Brain microvascular endothelial cell (primary cell): ENCODE measurements at places on chromosomes 12 and 14.
A peak's percentile ranks its signal among the peaks of the same experiment; 100 is the strongest.

DNA sequence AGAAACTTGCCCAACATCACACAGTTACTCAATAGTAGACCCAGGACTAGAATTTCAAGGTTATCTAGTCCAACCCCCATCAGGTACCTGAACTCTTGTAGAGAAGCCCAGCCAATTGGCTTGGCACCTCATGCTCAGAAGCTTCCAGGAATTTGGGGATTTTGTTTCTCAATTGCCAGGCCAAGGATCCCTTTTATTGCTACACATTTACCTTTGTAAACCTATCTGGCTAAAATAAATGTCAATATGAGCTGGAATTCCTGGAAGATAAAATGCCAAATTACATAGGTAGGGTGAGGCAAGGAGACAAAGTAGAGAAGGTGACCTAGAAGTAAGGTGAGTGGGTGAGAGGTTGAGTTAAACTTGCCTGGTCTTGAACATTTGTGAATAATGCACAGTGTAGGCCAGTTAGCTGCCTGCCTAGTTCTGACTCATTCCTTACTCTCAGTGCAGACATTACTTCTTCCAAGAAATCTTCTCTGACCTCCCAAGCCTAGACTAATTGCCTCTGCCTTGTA is 36.3 kb downstream of the SDR9C7 start:
- no peak for DNase-seq

DNA sequence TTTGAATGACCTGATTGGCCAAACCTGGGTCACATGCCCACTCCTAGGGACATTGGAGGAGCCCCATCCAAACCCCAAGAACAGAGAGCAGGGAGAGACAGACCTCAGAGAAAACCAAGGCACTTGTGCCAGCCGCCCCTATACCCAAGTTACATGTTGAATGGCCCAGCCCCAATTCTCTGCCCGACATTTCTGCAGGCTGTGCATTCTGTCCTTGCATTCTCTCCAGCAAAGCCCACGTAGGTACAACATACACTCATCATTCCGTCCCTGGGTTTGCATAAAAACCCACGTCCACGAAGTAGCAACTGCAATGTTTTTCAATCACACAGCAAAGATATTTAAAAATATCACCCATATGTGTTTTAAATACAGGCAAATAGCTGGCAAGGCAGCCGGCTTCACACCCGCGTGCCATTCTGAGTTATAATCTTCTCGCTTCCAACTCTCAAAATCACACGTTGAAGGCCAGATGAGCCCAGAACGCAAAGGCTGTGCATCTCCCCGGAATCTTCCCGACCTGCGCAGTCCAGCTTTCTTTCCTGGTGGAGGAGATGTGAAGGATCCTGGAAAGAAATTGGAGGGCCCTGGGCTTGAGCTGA is 91.7 kb upstream of the MYL2 start:
- DNase-seq: no peak

- no peak for DNase-seq
Observed at GRCh38 chr14:74859757-74860552, 16.0 kb downstream of the PROX2 start.

GRCh38 chr12:39467432-39467870 is 24.5 kb upstream of the KIF21A start:
- DNase-seq: no peak

DNA sequence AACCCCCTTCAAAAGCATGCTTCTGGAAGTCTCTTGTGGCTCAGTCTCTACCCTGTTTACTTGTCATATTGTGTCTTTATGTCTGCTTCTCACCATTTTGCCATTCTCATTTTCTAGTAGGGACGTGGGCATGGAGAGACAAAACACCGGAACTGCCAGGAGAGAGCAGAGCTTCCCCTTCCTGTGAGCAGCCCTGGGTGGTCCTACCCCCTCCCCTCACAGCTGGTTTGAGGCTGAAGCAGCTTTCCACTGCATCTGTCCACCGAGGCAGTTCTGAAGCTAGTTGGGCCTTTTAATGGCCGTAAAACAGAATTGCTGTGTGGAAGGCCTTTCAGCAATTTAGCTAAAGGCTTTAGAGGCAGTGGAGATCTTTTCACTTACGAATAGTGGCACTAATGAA is 77.0 kb downstream of the PELI2 start:
- DNase-seq: no peak

GRCh38 chr12:122946690-122947341 is 19.4 kb downstream of the ABCB9 start:
- DNase-seq: peak; percentile 99

DNA sequence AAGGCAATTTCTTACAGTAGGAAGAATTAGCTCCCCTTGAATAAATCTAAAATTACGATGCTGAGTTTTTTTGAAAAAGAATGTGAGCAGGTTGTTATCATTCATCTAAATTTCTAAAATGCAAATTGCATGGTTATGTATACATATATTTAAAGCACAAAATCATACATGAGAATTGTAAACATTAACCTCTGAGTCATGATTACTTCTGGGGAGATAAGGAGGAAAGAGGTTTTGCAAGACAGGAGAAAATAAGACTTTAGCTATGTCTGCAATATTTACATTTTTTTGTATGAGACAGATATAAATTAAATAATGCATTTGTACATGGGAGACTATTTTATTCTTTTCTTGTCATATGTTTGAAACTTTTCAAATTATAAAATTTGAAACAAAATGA is 72.2 kb downstream of the TSPAN8 start:
- DNase-seq: no peak

- DNase-seq: no peak
Observed at GRCh38 chr12:129854591-129854990, 49.2 kb downstream of the TMEM132D start.

DNA sequence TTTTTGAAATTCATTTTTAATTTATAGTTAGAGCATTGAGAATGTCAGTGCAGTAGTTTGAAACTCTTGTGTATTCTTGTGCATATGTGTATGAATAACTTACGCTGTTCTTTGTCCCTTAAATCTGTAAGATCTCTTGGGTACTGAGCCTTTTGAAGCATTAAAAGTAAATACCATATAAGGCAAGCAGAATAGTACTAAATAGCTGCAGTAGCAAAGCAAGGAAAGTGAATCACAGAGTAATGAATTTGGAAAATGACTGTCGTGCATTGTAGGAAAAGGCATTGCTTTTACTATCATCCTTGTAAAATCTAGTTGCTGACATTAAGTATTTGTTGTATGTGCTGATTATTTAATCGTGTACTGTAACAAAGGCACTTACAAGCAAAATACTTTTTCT is 12.1 kb downstream of the CNOT2 start:
- DNase-seq: no peak

DNA sequence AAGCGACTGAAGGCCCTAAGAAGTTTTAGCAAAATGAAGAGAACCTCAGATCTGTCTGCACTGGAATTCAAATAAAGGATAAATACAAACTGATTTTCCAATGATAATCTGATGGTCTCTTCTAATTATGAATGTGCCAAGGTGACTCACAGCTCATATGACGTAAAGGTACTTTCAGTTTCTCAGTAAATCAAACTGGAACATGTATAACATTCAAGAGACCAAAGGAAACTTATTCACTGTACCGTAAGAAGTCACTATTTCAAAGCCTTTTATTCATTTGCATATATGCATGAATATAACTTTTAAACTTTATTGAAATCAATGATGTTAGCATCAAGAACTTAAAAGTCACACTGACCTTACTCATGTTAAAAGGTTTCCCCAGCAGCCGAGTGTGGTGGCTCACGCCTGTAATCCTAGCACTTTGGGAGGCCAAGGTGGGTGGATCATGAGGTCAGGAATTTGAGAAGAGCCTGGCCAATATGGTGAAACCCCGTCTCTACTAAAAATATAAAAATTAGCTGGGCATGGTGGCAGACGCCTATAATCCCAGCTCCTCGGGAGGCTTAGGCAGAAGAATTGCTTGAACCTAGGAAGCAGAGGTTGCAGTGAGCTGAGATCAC is 52.2 kb downstream of the ATXN2 start:
- DNase-seq: no peak

DNA sequence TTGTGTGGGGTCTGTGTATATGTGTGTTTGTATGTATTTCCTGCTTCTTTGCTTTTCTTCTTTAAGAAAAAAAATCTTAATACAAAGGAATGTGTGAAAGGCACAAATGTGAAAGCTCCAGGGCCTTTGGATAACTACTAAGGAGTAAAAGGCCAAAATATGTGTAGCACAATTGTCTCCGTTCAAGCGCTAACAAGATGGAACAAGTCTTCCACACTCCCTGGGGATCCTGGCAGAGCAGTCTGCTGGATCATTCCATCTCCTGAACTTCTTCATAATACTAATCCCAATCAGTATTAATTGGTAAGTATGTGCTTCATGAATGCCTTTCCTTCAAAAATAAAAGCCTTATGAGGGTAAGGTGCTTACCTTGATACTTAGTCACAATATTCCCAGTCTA is 462.5 kb upstream of the TBX3 start:
- no peak for DNase-seq

GRCh38 chr12:119620490-119620889 is 26.9 kb downstream of the TMEM233 start:
- no peak for DNase-seq

DNA sequence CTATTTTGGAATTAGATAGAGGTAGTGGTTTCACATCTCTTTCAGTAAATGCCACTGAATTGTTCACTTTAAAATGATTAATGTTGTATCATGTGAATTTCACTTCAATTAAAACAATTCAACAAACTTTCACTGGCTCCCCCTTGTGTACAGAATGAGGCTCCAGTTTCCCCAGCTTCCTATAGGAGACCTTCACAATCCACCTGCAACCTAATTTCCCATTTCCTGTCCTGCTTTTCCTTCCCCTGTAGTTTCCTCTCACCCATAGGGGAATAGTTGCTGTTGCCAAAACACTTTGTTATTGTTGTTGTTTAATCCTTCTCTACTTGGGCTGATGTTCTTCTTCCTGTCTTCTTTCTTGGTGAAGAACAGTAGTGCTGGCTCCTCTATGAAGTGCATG is 59.8 kb downstream of the NPAS3 start:
- DNase-seq: peak; percentile 16

- peak; percentile 80 for DNase-seq
Observed at GRCh38 chr14:86799244-86799647, 1193.7 kb downstream of the GALC start.

- no peak for DNase-seq
Observed at GRCh38 chr12:115466076-115466475, 782.1 kb upstream of the TBX3 start.

DNA sequence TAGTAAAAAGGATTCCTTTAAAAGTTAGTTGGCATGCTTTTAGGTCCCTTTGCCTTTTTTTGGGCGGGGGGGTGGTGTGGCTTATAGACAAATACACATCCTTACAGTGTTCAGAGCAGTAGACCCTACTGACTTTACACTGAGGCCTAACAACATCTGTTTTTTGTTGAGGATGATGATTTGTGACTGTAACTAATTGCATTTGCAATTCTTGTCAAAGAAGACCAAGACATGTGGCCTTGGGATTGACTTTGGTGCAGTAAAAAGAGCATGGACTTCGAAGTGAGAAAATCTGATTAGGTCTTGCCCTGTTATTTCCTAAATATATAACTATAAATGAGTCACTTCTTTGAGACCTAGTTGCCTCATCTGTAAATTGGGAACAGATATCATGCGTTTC is 77.3 kb downstream of the TRHDE start:
- DNase-seq: no peak

GRCh38 chr12:57887631-57888408 is 41.3 kb upstream of the CTDSP2 start:
- DNase-seq: peak; percentile 40

- no peak for DNase-seq
Observed at GRCh38 chr12:115364921-115365320, 680.9 kb upstream of the TBX3 start.

DNA sequence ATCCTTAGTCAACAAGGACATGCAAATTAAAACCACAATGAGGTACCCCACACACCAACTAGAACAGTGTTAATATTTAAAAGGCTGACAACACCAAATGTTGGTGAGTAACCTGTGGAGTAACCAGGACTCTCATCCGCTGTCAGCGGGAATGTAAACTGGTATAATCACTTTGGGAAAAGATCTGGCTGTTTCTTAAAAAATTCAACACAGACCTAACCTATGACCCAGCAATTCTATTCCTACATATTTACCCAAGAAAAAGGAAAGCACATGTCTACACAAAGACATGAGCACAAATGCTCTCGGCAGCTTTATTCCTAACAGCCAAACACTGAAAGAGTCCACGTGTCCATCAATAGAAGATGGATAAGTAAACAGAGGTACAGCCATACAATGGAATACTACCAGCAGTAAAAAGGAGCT is 26.6 kb downstream of the NRDE2 start:
- DNase-seq: no peak

DNA sequence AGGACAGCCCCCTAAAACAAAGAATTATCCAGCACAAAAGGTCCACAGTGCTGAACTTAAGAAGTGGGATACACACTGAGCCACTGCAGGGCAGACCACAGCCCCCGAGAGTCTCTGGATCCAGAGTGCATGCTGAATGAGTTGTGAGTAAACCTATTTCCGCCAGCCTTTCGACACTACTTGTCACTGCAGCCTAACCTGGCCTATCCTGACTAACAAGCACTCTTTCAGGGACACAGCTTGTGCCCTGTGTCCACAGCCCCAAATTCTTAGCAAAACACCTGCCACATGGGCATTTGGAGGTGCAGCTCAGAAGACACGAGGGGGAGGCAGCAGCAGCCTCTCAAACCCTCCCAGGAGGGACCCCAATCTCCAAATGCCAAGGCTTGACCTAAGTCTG is 31.3 kb downstream of the ITPK1 start:
- no peak for DNase-seq

GRCh38 chr12:94736004-94736403 is 85.6 kb upstream of the TMCC3 start:
- no peak for DNase-seq

GRCh38 chr14:51219473-51220448 is 20.3 kb upstream of the TMX1 start:
- peak; percentile 29 for DNase-seq

- no peak for DNase-seq
Observed at GRCh38 chr12:6311822-6312528, 1.5 kb downstream of the PLEKHG6 start.

DNA sequence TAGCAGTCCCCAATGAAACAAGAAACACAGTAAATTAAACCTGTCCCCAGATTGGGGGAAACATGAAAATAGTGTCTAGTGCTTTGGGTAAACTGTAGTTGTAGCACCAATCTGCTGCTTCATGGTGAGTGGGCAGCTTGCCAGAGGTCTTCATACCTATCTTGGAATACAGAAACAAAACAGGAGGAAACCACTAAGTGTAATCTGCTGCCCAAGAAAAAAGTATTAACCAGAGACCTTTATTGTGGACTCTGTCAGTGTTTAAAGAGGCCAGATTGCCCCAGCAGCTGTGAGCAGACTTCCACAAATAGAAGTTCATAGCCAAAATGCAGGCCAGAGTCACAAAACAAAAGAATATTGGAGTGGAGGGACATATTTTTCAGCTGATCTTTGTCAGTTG is 2.3 kb downstream of the ISCU start:
- no peak for DNase-seq

GRCh38 chr12:70468741-70469140 is 102.7 kb downstream of the KCNMB4 start:
- DNase-seq: no peak

GRCh38 chr12:26278666-26279065 is 83.3 kb downstream of the SSPN start:
- no peak for DNase-seq

GRCh38 chr12:122139266-122139665 is 34.8 kb downstream of the IL31 start:
- DNase-seq: no peak
